ENCODE measurements at places on chromosomes 6 and 20.

- DNase-seq, result no peak
These were observed 167.7 kb upstream of the BMP5 start for GRCh38 chr6:56043076-56043475.

- DNase-seq, result no peak
These were observed 59.2 kb downstream of the SCML4 start for GRCh38 chr6:107764684-107765460.

- no peak for DNase-seq
These were observed 280.0 kb downstream of the SOX4 start for GRCh38 chr6:21873562-21873961.

DNA sequence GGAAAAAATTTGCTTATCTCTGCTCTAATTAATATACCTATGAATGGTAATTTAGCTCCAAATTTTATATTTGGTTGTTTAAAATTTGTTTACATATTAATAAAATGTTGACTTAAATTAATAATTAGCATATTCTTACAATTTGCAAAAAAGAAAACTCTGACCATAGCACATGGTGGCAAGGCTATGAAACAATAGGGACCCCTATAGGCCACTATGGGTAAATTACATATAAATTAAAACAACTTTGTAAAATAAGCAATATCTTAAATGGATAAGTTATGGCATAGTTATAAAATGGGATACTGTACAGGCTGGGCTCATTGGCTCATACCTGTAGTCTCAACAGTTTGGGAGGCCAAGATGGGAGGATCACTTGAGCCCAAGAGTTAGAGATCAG, 76.0 kb downstream of the MKKS start:
- DNase-seq, result no peak

DNA sequence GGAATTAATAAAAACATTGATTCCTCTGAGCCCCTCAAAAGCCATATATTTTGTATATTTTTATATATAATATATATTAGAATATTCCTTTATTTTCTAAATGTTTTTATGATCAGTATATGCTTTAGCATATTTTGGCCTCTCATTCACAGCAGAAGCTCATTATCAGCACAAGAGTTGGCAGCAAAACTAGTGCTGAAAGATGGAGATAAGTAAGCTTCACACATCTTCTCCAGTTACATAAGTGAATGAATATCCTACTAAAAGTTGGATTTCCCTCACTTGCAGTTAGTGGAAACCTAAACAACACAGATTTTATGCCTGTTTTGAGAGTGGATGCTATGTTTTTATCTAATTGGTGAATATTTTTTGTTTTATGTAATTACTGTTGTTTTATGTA, 1303.8 kb upstream of the ADGRB3 start:
- no peak for DNase-seq

DNA sequence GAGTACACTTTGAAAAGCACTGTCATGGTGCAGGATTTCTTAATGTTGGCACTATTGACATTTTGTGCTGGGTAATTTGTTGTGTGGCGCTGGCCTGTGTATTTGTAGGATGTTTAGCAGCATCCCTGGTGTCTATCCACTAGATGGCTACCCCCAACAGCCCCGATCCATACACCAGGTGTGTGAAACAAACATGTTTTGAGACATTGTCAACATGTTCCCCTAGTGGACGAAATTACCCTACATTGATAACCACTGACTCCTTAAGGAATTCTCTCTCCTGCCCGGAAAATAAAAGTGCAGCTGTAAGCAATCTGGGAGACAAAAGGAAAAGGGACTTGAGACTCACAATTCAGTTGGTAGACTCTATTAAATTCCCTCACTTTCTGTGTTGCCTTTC, 52.6 kb upstream of the TMEM200A start:
- no peak for DNase-seq

- no peak for DNase-seq
These were observed 6.5 kb upstream of the GRIK2 start for GRCh38 chr6:101386982-101387381.

GRCh38 chr6:67433124-67433523, 1202.0 kb upstream of the ADGRB3 start:
- no peak for DNase-seq

- no peak for DNase-seq
These were observed 787 bp upstream of the PRR18 start for GRCh38 chr6:166308769-166309589.

GRCh38 chr20:11057624-11058023, 383.8 kb upstream of the JAG1 start:
- DNase-seq, result no peak

GRCh38 chr20:39468703-39469102, 506.6 kb downstream of the DHX35 start:
- no peak for DNase-seq

GRCh38 chr6:68473433-68474210, 161.5 kb upstream of the ADGRB3 start:
- no peak for DNase-seq

DNA sequence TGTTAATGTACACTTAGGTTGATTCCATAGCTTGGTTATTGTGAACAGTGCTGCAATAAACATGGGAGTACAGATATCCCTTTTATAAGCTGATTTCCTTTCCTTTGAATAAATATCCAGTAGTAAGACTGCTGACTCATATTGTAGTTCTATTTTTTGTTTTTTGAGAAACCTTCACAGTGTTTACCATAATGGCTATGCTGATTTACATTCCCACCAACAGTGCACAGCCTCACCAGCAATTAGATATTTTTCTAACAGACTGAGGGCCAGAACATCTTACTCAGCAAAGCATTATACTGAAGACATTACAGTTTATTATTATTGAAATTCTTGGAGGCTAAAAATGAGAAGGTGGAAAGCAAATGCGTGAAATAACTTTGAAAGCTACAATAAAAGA, 187.3 kb upstream of the HEY2 start:
- no peak for DNase-seq

- DNase-seq, result no peak
These were observed 41.2 kb downstream of the TMEM200A start for GRCh38 chr6:130407032-130407431.

Measured in CD8-positive, alpha-beta memory T cell (primary cell).